ENCODE measurements at places on chromosomes 2 and 18.

GRCh38 chr2:178628605-178629004 lies 148.3 kb downstream of the PLEKHA3 start:
- DNase-seq, result no peak

GRCh38 chr2:150878356-150878755 lies 383.3 kb downstream of the RBM43 start:
- DNase-seq, result no peak

GRCh38 chr18:2589345-2590068 lies 18.1 kb downstream of the NDC80 start:
- DNase-seq, result no peak

DNA sequence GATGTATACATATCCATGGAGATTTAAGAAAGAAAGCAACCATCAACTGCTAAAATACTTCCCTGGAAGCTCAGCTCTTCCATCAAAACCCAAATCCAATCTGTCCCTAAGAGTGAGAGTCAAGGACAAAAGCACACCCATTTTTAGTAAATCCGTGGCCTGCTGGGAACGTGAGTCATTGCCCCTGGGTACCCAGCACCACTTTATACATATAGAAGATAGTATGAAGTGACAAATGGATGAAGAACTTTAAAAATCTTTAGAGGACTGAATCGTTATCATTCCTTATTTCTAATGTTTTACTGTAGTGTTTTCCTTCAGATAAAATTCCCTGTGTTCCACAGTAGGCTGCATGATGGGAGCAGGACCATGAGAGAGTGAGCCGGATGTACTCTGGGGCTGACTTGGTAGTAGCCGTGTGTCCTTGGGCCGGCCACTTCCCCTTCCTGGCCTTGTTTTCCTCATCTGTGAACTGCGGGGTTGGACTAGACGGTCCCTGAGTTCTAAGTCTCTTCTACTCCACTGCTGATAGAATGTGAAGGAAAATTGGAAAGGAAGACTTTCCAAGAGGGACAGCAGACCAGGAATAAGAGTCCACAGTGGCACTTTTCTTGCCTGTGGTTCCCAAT lies 28.5 kb upstream of the CEP68 start:
- no peak for DNase-seq

DNA sequence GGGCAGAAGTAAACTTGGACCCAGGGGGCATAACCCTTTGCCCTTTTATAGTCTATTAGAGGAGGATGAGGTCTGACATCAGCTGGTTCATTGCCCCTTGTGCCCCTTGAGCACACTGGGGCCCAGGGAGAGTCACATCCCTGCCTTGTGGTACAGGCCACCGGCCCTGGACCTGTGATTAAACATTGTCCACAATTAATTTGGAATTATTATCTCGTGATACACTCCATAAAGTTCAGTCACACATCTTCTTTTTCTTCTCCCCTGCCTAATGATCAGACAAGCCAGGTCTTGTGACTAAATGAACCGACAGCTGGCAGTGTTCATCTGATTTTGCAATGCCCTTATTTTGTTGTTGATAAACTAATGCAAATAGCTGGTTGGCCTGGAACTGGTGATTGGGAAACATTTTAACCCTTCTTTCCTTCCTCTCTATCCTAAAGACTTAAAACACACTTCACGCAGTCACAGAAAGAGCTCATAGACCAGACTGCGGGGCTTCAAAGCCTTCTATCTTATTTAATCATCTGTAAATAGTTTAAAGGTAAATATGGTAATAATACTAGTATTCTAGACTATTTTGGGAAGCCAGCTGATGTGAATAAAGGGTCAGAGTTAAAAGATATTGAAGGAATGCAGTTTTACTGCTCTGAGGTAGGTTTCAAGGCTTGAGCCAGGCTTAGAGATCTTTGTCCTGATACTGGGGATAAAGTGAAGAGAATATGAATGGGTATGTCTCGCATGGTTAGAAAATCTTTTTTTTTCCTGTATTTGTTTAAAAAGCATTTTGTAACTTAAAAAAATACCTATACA lies 13.4 kb downstream of the IL1R1 start:
- DNase-seq, result no peak

GRCh38 chr2:154267983-154268382 lies 396.3 kb downstream of the GALNT13 start:
- DNase-seq, result no peak

DNA sequence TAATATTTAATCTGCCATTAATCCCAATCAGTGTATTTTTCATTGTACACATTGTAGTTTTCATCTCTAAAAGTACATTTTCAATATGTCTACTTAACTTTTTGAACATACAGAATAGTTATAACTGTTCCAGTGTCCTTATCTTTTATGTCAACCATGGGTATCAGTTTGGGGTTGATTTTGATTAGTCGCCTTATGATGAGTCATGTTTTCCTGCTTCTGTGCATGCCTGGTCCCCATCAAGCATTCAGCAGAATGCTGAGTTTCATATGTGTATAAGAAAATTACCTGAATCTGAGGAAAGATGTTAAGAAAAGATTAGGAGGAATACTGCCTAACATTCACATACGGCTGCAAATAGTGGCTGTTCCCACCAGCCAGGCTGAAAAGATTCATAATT lies 17.7 kb downstream of the SPDYA start:
- DNase-seq, result no peak

DNA sequence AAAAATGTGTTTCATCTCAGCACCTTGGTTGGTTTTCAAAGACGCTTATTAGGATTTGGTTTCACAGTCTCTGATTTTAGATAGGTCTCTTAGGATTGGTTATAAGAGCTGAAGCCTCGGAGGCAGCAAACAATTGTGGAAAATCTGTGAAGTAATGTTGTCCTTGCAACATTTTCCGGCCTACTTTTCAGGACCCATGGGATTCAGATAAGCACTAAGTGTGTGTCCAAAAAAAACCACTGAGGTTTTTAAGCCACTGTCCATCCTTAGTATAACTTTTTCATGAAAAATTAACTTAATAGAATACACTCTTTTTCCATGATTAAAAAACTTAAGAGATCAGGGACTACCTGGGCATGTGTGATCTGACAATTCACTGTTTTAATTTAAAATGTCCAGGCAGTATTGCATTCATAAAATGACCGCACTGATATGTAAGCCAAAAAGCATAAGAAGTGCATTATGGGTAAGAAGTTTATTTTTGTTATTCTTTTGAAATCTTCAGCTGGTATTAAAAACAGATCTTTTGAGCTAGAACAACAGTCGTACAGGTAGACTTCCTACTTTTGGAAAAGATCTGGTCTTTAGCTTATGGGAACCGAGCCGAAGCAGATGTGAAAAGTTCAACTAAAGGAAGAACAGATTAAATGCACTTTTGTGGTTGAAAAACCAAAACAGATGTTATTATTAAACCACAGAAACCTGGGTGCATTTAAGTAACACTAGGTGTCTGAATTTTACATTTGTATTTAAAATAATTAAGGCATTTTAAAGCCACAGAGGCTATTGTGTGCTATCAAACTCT lies 479.4 kb upstream of the ZEB2 start:
- DNase-seq, result no peak

GRCh38 chr18:63431180-63431579 lies 8.9 kb upstream of the VPS4B start:
- no peak for DNase-seq

DNA sequence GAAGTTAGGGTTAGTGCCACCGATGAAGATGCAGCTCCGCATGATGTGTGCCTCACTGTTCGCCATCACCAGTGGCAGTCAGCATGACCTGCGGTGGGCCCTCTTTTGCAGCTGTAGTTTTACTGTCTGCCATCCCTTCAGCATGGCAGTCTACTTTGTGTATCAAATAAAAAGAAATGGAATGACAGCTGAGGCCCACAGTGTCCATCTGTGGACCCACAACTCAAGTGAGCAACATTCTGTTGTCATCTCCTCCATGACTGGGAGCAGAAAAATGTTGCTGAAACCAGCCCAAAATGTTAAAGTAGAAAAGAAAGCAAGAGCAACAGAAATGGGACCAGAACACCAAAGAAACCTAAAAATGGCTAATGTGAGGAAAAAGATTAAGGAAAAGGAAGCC lies 128.7 kb downstream of the MEP1B start:
- no peak for DNase-seq

- no peak for DNase-seq
Measured at GRCh38 chr2:9287400-9288045, 80.9 kb downstream of the ASAP2 start.

- no peak for DNase-seq
Measured at GRCh38 chr2:64932371-64933216, 56.6 kb upstream of the SLC1A4 start.

GRCh38 chr2:28662468-28663181 lies 89.0 kb upstream of the PPP1CB start:
- DNase-seq, result no peak

DNA sequence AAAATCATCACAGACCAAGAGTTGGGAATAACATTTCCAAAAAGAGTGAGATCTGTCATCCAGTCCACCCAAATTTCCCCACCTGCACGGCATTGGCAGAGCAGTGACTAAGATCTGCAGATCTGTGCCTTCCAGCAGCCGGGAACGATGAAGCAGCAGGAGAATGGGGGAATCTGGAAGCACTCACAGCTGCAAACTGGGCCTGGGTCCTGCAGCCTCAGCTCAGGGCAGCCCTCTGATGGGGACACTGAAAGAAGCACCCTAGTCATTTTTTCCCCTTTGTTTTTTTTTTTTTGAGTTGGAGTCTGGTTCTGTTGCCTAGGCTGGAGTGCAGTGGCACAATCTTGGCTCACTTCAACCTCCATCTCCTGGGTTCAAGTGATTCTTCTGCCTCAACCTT lies 4.4 kb upstream of the SAG start:
- no peak for DNase-seq

GRCh38 chr2:74099835-74100234 lies 47.9 kb downstream of the BOLA3 start:
- DNase-seq, result no peak

DNA sequence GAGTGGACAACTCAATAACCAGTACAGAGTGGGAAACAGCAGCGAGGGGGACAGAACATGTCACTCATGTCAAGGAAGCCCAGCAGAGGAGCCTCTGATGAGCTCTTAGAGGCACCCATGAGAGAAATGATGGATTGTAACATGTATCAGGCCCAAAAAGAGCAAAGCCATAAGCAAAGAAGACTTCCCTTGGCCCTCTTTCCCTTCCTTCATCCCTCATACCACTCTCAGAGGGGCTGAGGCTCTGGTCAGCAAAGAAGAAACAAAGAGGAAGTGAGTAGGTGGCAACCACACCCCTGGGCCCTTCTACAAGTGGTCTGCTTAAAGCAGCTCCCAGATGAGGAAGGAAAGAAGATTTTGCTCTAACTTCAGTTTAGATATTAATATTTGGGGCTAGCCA lies 112.8 kb downstream of the CDC42EP3 start:
- no peak for DNase-seq

- no peak for DNase-seq
Measured at GRCh38 chr2:81445176-81445575, 1140.6 kb upstream of the LRRTM1 start.

DNA sequence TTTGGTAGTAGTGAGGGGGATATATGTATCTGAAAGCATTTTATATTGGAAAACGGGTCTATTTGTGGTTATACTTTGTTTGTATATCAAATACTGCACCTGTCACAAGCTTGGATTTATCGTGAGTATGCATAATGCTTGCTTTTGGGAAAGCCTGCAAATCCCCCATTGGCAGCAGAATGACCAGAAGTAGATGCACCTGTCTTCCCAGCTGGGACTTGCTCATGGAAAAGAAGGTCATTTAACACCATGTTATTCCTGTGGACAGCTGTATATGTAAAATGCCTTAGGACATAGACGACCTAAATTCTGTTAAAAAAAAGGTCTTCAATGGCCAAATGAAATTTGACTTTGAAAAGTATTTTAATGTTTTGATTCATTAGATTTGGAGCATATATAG lies 599.4 kb downstream of the XIRP2 start:
- no peak for DNase-seq

- no peak for DNase-seq
Measured at GRCh38 chr18:27666016-27666415, 480.9 kb upstream of the CHST9 start.

DNA sequence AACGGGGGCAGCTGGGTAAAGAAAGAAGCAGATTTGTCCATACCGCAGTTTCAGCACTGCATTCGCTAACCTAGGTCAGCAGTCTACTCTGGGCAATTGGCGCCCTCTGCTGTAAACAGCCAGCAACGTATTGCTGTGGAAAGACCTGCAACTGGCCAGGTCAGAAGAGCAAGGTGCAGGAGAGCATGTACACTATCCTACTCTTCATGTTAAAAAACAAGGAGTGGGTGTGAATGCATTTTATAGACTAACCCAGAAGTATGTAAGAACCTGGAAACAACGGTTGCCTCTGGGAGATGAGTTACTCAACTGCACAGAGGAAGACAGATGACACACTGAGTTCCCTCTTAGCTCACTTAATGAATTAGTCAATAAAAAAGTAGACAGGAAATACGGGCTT lies 6.2 kb downstream of the MRPS5 start:
- peak; percentile 21 for DNase-seq

GRCh38 chr18:52612406-52612805 lies 272.4 kb downstream of the DCC start:
- DNase-seq, result no peak

DNA sequence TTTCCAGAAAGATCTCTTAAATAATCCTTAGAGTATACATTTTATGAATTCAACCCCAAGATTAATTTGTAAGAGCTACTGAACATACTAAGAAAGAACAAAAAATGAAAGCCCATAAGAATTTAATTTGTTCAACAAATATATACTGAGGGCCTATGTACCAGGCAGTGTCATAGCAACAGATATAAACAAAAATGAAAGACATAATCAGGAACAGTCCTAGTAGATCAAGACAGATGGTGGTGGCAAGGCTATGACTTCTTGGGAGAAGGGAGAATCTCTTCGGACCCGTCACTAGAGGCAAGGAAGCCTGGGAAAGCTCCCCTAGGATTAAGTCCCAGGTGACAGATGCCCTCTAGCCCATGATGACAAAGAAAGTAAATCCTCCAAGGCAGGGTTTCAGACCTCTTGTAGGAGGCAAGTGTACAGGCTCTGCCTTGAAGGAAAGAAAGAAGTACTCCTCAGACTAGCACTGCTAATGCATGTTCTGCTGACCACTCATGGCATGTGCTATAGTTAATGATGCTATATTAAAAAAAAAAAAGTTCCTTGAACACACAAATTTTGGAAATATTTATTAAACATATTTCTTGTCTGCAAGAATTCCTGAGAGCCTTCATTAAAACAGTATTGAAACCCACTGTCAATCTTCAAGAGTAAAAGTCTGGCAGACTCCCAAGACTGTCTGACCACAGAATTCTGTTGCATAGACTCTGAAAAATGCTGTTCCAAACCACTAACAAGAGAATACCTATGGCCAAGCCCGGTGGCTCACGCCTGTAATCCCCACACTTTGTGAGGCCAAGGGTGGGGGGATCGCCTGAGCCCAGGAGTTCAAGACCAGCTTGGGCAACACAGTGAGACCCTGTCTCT lies 31.5 kb downstream of the NOL10 start:
- no peak for DNase-seq

GRCh38 chr2:204027091-204027490 lies 90.5 kb downstream of the ICOS start:
- DNase-seq, result no peak

- no peak for DNase-seq
Measured at GRCh38 chr2:25617948-25618646, 55.3 kb downstream of the DTNB start.

DNA sequence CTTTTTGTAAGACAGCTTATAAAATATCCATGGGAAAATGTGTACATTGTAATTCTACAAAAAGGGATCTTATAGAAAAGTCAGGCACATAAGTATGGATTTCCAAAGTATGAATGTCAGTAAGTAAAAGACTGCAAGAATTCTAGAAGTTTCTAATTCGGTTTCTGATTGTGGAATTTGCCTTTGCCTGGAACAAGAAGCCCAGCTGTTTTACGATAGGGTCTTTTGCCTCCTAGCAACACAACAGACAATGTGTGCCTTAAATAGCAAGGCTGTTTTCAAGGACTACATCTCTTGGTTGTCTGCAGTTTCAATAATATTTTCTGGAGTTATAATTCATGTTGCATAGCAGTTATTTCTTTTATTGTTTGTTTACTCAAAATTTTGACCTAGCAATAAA lies 312.9 kb downstream of the MTX2 start:
- no peak for DNase-seq
